ENCODE measurements at places on chromosomes 5 and 9.

DNA sequence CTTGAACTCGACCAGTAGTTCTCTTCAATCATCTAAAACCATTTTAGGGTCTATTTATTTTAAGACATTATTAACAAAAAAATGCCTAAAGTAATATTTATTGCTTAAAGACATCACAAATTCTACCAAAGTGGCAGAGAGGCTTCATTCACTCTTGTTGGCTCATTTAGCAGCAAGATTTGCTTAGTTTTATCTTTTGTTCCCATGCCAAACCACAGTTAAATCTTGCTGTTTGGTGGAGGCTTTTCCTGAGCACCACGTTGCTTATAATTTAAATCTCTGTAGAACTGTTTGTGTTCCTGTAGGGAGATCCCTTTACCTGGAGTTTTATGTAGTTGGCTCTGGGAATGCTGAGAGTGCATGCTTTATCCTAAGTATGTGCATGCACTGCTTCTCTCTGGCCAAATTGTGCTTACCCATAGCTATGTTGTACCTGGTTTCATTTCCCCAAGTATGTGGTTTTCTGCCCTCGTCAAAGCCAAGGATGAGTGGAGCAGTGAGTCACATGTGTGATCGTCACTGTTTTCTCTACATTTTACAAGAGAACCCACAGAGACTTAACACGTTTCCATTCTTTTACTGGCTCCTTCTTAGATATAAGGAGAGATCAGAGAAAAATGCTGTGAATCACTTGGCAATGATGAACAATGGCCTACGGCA, 42.1 kb upstream of the MAST4 start:
- DNase-seq, result peak; percentile 40

- DNase-seq, result no peak
Measured at GRCh38 chr9:121451586-121451985, 48.1 kb downstream of the GGTA1 start.

- DNase-seq, result no peak
Measured at GRCh38 chr9:132077881-132078698, 1.6 kb downstream of the MED27 start.

- no peak for DNase-seq
Measured at GRCh38 chr5:32543291-32543690, 42.1 kb upstream of the SUB1 start.

DNA sequence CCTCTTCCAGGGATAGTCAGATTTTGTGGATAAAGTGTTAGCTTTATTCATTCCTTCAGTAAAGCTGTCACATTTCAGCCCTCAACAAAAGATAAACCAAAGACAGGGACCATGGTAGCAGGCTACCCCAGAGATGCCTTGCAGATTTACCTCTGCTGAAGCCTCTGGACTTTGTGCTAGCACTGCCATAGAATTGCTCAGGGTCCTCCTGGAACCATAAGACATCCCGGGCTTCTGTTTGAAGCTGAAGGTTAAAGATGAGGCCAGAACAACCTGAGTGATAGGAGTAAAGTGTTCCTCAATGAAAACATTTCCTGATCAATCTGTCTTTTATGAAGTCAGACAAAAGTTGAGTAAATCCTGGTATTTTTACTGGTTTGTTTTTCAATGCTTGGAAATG, 57.5 kb upstream of the ARL15 start:
- no peak for DNase-seq

GRCh38 chr5:89401012-89401411, 518.0 kb upstream of the MEF2C start:
- DNase-seq, result no peak

DNA sequence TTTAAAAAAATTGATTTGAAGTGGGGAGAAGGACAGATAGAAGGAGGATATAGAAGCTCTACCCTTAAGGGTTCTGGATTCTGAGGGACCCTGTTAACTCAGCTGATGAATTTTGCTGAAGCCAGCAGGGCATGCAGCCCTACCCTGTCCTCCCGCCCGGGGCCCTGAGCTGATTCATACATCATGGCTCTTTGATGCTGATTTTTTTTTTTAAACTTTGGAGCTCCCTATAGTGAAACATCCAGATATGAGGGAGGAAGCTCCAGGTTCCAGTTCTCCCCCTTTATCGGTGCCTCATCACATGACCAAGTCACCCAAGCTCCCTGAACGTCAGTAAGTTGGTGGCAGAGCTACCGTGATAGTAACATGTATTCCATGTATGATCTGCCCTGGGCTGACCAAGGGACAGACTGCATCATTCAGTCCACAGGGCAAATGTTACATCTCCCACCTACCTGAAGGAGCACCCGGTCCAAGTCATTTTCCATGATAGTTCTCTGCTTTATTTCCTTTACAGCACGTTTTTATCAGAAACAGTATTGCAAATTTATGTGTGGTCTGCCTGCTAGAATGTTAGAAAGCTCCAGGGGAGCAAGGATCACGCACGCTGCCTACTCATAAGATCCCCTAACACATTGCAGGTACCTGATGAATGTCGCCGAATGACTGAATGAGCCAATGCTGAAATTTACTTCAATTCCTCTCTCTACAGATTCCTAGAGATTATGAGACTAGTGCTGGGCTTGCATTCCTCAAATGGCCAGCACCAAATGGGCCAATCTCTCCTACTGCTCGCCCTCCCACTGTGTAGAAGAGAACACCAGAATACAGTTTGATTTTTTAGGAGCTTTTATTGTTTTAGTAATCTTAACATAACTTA, 25.9 kb downstream of the SPARC start:
- no peak for DNase-seq

GRCh38 chr5:180792965-180793287, 9.7 kb downstream of the MGAT1 start:
- no peak for DNase-seq

GRCh38 chr5:88807327-88807726, 75.7 kb downstream of the MEF2C start:
- no peak for DNase-seq

DNA sequence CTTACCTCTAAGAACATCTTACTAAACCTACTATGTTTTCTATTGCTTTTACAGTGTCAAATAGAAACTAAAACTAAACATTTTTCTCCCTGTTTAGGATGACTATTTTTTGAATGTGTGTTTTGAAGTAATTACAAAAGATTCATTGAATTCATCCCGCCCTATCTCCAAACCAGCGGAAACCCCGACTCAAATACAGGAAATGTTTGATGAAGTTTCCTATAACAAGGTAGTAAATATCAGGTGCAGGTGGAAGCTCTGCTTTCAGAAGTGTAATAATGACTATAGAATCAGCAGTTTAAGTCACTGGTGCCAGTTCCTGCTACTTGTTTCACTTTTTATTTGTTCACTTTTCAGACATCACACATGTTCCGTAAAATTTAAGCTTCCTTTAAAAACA, 20.0 kb downstream of the ERAP2 start:
- no peak for DNase-seq

DNA sequence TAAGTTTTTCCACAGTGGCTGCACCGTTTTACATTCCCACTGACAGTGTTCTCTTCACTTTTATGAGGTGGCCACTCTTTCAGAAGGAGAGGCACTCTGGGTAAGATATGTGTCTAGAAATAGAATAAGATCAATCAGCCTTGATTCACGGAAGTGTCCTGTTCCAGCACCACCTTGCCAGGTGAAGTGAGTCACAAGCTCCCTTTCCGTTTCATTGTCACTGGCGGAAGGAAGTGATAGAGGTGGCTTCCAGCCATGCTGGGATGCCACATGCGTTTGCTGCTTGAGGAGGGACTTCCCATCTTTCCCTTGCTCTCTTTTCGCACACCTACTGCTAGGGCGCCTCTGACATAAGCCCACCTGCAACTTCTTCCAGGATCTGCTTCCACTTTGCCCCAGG, 217.1 kb downstream of the PIK3R1 start:
- no peak for DNase-seq
